ENCODE measurements at places on chromosomes 2 and 18.

DNA sequence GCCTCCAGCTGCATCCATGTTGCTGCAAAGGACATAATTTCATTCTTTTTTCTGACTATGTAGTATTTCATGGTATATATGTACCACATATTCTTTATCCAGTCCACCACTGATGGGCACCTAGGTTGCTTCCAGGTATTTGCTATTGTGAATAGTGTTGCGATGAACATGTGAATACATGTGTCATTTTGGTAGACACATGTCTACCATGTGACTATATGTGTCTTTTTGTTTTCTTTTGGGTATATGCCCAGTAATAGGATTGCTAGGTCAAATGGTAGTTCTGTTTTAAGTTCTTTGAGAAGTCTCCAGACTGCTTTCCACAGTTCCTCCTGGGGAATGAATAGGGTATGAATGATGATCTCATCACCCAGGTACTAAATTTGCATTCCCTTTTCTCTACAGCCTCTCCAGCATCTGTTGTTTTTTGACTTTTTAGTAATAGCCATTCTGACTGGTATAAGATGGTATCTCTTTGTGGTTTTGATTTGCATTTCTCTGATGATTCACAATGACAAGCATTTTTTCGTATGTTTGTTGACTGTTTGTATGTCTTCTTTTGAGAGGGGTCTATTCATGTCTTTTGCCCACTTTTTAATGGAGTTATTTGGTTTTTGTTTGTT lies 35.6 kb upstream of the FEZ2 start:
- DNase-seq: no peak

DNA sequence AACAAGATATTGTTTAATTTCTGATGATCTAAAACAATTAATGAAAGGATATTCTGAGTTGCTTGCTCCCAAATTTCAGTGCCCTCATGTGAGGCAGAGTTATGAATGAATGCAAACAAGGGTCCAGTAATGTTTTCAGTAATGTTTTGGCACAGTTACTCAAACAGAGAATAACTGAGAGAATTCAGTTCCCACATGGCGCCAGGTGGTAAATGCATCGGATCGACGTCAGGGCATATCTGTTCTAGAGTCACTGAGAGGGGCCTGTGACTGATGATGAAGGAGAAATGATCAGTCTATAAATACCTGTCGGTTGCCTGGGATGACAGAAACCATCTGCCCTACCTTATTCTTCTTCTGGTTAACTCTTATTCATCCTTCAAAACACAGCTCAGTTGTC lies 81.4 kb downstream of the KCNS3 start:
- no peak for DNase-seq

DNA sequence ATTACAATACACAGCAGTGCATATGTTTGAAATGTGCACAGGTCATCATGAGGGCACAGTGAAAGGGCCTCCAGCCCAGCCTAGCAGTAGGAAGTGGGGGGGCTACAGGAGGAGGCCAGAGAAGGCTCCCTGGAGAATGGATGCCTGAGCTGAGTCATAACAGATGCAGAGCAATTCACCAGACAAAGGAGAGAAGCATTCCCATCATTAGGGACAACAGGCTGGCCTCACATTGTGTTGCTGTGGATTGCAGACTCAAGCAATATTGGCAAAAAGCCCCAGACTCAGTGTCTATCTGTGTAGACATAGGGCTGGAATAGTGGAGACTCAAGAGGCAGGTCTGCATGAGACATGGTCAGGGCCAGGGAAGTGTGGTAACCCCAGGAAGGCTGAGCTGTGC lies 329.9 kb downstream of the DLGAP1 start:
- DNase-seq: no peak

GRCh38 chr2:239253264-239253663 lies 147.6 kb downstream of the HDAC4 start:
- no peak for DNase-seq

- DNase-seq: no peak
Observed at GRCh38 chr2:227447606-227448005, 24.4 kb upstream of the AGFG1 start.

GRCh38 chr2:183490489-183490888 lies 366.2 kb downstream of the NUP35 start:
- DNase-seq: no peak

DNA sequence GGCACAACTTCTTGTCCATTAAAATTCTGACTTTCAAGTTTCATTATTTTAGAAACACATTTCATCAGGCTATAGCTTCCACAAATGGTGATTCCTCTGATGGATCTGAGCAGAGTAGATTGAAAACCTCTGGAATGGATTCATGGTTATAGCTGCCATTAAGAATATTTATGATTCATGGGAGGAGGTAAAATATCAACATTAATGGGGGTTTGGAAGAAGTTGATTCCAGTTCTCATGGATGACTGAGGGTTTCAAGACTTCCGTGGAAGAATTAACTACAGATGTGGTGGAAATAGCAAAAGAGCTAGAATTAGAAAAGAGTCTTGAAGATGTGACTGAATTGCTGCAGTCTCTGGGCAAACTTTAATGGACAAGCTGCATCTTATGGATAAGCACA lies 797.4 kb downstream of the SUCLG1 start:
- DNase-seq: no peak

- no peak for DNase-seq
Observed at GRCh38 chr2:225994748-225995405, 595.4 kb downstream of the NYAP2 start.

DNA sequence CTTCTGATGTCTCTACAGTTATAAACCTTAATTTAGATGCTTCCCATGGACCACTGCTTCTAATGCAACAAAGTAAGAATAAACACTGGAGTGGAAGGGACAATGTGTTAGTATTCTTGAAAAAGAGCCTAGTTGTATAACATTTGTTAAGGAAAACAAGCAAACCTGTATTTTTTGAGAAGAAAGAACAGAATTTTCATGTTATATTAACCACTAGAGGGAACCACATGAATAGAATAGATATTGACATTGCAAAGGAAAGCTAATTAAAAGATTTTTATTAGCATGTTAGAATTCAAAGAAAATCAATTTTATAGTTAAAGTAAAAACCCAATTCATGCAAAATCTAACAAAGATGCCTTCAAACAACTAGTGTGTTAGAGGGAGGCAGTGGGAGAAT lies 151.2 kb upstream of the BARD1 start:
- no peak for DNase-seq

Measured in stimulated activated CD4-positive, alpha-beta T cell treated with anti-CD3 and anti-CD28 coated beads, Interleukin-2, amount 100 ng/mL, for 24 hours (primary cell).